ENCODE measurements at places on chromosomes 13 and 19.

DNA sequence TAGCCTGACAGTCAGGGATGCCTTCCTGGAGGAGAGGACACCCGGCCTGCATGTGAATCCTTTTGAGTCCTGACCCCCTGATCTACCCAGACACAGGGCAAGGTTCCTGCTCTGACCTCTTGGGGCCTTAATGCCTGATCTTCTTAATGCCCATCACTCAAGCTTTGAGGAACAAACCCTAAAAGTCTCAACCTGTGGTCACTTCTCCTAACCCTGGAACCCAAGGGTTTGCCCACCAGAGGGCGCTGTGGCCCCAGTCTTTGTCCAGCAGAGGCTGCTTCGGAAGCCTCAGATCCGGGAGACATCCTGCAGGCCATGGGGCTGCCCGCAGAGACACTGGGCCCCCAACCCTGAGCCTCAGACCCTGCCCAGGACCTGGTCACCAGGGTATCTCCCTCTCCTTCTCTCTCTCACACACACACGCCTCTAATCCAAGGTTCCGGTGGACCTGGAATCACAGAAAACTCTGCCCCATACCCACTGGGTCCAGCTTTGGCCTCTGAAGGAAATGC is 9.8 kb upstream of the DPF1 start:
- DNase-seq = peak; percentile 56

DNA sequence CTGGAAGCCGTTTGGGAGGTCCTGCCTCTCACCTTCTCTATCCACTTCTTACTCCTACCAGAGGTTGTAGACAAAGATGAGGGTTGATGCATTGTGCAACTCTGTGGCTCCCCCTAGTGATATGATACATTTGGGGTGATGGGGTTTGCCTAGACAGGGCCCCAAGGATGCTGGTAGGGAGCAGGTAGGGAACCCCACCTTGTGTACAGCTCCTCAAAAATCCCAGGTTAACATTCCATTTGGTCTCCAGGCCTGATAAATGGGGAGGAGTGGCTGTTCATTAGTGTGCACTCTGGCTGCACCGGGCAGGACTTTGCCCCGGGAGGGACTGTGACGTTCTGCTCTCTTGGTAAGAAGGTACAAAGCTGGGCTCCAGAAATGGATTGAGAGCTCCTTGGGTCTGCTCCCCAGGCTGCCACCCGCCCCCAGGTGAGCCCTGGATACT is 19.2 kb downstream of the SIGLEC8 start:
- DNase-seq = no peak

GRCh38 chr13:30982506-30982905 is 50.0 kb downstream of the TEX26 start:
- no peak for DNase-seq

DNA sequence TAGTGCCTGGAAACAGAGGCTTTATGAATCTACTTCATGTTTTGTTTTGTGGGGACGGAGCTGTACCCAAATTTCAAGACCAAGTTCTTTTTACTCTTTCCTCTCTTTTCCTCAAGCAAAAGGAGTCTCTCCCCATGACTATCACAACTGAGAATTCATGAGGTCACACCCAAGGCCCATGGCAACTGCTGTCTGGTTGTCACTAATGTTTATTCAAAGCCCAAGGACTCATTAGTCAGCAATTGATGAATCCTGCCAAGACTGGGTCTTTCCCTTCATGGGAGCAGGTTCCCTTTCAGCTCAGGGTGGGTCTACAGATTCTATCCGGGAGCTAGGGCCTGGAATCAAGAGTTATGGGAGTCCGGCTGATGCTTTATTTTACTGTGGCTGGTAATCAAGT is 441.5 kb upstream of the PCDH20 start:
- no peak for DNase-seq

GRCh38 chr13:24270639-24271141 is 38.7 kb upstream of the C1QTNF9 start:
- peak; percentile 7 for DNase-seq

- no peak for DNase-seq
These were observed 533 bp downstream of the ZNF544 start for GRCh38 chr19:58229255-58229639.

DNA sequence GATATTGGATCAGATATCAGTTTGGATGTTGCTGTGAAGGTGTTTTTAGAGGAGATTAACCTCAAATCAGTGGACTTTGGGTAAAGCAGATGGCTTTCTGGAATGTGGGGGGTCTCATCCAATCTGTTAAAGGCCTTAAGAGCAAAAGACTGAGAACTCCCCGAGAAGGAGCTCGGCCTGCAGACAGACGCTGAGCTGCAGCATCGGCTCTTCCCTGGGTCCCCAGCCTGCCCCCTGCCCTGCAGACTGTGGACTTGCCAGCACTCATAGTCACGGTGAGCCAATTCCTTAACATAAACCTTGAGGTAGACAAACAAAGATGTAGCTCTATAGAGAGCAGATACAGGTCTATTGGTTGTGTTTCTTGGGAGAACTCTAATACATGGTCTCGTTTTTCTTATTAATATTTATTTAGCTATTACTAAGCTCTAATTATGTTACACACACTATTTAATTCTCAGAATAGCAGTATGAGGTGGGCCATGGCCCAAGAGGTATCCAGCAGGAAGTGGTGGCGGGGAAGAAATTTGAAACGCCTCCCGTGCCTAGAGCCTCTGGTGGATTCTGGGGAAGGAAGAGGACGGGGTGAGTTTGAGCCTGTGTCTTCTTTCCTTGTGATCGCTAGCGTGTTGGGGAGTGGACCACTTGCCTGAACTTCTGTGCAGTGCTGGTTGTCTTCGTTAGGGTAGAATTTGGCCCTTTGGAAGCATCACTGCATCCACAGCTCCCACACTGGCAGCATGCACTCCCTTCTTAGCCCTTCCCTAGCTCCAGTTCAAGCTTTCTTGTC is 305.3 kb downstream of the TEX29 start:
- DNase-seq = no peak

- DNase-seq = no peak
These were observed 3.0 kb upstream of the TGFBR3L start for GRCh38 chr19:7911508-7912143.

DNA sequence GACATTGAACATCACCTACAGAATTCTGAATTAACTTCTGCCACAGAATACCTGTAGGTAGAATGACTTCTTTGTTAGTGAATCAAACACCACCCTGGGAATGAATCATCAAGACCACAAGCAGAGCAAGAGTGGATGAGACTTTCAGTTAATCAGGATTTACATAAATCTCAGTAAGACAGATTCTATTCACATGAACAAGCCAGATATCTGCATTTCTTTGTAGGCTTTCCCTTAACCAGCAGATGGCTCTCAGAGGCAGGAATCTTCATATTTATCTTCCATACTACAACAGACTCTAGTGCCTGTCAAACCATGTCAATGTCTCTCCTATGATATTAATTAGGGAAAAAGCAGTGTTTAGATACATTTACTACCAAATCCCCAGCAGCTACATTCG is 412.1 kb downstream of the KLF12 start:
- peak; percentile 66 for DNase-seq

GRCh38 chr13:76637641-76638141 is 248.5 kb downstream of the KCTD12 start:
- DNase-seq = no peak

GRCh38 chr19:5386841-5387240 is 46.2 kb upstream of the PTPRS start:
- no peak for DNase-seq

DNA sequence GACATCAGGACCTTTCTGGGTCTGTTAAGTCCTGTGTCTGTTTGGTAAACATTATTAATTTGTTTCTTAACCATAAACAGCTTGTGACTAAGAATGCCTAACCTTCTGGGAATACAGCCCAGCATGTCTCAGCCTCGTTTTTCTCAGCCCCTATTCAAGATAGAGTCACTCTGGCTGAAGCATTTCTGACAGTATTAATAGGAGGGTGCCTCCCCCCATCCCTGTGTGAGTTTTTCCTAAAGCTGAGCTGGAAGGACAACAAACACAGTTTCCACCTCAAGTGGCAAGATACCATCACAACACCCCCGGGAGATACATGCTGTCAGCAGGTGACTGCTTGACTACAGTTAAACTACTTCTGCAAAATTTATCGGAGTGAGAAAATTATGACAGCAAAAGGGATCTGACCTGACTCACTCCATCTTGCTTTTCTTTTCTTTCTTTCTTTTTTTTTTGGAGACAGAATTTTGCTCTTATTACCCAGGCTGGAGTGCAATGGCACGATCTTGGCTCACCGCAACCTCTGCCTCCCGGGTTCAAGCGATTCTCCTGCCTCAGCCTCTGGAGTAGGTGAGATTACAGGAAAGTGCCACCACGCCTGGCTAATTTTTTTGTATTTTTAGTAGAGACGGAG is 59.3 kb upstream of the ABCC4 start:
- no peak for DNase-seq

GRCh38 chr19:13053761-13054625 is 48.7 kb downstream of the LYL1 start:
- DNase-seq = peak; percentile 85

DNA sequence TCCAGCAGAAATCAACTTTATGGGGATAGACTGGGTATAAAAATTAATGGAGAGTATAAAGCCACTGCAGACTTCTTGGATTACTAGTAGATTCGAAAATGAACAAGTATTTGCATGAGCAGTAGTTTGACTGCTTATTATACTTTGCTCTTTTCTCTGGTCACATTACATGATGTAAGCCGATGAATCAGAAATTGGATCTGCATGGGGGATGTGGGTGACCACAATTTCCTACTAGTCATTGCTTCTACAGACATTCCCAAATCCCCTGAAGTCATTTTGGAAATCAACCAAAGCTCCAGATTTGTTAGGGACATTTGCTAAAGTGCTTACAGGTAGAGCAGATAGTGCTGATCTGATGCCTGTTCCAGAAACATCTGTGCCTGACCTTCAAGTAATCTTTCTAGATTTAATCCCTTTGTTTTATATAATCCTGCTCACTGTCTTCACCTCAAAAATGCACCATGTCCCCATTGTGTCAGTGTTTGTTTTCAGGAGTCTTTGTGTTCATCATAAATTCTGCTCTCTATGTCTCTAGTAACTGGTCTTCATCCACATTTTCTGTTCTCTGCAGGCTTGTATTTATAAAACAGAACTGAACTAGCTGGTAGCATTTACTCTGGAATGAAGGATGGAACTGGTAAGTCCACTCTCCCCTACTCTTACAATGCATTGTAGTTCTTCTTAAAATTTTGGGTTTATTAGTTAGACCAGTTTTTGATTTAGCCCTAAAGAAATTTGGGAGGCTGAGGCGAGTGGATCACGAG is 201.5 kb upstream of the CSNK1A1L start:
- DNase-seq = peak; percentile 1

DNA sequence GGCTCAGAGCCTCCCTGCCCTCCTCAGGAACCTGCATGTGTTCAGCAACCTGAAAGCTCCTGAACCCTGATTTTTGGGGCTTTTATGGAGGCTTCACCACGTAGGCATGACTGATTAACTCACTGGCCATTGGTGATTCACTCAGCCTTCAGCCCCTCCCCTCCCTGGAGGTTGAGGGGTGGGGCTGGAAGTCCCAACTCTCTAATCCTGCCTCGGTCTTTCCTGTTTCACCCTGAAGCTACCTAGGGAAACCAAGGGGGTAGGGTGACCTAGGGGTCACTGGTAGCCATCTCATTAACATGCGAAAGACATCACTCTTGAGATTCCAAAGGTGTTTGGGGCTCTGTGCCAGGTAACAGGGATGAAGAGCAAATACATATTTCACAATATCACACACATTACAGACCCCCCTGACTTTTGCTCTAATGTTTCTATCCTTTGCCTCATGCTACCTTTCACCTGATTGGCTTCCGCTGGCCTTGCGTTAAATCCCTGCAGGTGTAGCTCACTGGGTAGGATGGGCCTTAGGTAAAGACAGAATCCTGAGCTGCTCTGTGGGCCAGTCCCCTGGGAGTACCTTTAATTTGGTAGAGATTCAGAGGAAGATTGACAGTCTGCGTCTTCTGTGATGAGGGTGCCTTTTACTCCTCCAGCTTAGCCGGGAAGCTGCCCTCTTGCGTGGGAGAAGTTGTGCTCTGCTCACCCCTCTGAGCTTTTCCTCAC is 260.6 kb downstream of the ATP8A2 start:
- no peak for DNase-seq

- no peak for DNase-seq
These were observed 131.9 kb upstream of the FNDC3A start for GRCh38 chr13:48843630-48844380.

DNA sequence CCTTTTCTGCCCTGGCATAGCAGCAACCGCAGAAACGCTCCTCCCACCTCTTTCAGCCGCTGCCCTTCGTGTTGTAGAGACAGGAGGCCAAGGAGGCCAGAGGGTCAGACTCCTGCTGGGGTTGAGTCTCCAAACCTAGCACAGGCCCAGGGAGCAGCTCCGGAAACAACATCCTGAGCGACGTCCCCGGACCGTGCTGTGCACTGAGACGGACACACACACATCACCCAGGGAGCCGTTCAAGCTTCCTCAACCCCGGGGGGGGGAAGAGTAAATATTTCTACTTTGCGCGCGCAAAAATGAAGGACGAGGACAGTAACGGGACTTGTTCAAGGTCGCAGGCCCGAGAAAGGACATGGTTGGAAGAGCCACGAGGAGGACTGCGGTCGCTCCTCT is 657 bp downstream of the ZNF550 start:
- DNase-seq = peak; percentile 53

Data from PC-9 (cell line).